ENCODE measurements at places on chromosomes 5 and 9.

DNA sequence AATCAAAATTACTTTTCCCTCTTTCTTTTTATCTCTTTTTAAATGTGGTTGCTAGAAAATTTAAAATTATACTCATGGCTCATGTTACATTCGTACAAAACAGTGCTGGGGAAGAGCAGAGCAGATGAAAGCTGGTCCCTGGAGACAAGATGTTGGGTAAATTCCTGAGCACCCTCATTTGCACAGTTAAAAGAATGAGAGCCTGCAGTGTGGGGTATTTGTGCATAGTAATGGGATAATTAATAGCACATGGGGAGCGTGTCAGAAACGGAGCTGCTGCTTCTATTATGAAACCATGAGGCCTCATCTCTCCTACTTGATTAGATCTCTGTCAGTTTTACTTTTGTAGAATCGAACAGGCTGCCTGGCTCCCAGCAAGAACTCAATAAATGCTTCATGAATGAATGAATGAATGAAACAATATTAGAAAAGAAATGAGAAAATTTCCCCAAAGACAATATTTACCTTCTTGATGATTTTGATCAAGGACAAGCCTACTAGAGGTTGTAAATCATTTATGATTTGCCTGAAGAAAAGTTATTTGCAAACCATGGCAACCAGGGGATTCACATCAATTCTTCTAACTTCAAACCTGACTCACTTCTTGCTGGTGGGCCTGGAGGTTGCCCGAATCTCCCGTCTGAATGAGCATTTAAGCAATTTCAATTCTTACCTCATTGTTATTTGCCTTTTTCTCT lies 177.2 kb upstream of the TUT7 start:
- no peak for DNase-seq

GRCh38 chr5:170327168-170327567 lies 29.6 kb upstream of the LCP2 start:
- DNase-seq, result no peak

GRCh38 chr9:68822596-68823165 lies 117.6 kb downstream of the PIP5K1B start:
- no peak for DNase-seq

GRCh38 chr5:141701360-141702119 lies 19.5 kb upstream of the ARAP3 start:
- no peak for DNase-seq

DNA sequence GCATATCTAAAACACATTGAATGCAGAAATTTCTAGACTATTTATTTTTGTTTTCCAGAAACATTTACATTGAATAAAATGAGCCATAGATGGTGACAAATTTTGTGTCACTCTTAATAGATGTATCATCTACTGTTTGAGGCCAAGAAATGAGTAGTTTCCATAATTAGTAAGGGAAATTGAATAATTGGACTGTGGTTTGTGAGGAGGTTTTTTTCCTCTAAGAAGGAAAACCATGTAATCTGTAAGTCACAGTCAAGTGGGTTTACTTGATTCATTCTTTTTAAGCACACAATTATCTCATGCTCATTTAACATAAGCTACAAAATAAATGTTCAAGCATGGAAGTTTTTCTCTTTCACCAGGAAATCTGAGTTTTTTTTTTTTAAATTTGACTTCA lies 876.4 kb downstream of the NR2F1-AS1 start:
- no peak for DNase-seq

- DNase-seq, result no peak
Observed at GRCh38 chr9:113613815-113614413, 150.4 kb downstream of the RGS3 start.

DNA sequence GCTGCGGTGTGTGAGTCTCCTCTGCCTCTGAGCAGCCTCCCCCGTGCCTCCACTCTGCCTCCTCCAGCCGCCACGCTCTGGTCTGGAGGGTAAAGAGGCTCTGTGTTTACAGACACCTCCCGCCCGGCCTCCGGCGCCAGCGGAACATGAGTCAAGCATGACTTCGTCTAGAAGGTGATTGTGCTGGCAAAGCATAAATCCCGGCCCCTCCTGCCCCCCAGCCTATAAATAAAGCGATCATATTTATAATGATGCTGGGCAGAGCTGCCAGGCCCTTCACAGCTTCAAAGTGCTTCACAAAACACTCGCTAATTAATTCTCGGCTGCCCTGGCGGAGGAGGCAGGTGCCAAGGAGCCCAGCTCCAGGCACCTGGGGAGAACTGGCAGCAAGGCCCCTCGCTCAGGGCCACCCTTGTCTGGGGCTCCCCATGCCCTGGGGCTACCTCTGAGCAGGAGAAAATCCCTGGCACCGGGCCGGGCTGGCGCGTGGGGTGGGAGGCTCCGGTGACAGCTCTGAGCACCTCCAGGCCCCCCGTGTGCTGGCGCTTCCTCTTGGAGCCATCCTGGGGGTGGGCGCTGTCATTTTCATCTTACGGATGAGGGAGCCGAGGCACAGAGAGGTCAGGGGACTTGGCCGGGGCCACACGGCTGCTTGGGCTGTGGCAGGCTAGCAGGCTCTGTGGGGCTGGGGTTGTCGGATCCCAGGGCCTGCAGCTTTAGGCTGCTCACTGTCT lies 87.8 kb downstream of the RXRA start:
- no peak for DNase-seq

Measured in memory B cell (primary cell).